Inflammatory macrophage treated with lipopolysaccharide for 4 hours (primary cell): ENCODE measurements at places on chromosomes 12 and 14.

GRCh38 chr14:25150934-25151790 is 101.2 kb upstream of the STXBP6 start:
- peak; percentile 50 for DNase-seq

DNA sequence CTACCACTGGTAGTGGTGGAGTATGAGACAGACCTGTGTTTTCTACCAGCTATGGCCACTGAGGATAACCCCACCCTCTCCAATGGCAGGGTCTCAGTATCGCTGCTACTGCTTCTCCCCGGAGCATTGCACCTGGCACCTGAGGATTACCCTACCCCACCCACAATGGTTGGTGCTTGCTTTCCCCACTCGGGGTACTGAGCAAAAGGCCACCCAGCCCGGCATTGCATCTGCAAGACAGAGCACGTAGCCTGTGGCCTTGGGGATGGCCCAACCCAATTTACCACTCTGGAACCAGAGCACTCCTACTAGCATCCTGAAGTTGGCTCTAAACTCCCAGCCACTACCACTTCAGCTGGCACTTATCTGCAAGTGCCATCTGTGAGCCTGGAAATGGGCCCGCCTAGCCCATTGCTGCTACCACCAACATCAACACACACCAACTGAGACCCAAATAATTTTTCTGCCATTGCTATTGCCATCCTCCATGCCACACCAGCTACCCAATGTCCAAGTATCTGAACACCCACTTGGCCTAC is 145.7 kb downstream of the CNTN1 start:
- DNase-seq, result no peak

DNA sequence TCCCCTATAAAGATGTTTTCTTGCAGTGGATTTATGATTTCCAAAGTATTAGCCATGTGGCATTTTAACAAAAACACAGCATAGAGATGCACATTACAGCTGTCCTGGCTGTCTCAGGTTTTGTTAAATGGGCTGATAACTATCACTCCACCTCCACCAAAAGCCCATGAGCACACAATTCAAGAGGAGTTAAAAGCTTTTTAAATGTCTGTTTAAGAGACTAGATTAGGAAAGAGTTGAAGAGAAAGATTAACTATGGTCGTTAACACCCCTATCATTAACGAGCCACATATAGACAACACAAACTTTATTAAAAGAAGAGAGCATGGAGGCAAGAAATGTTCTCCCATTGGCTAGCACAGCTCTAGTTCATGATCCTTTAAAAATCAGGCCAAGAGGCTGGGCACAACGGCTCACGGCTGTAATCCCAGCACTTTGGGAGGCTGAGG is 14.5 kb downstream of the CBX5 start:
- DNase-seq, result no peak

GRCh38 chr12:122951406-122951805 is 14.9 kb downstream of the ABCB9 start:
- peak; percentile 81 for DNase-seq

- no peak for DNase-seq
These were observed 187.8 kb downstream of the ADGRD1 start for GRCh38 chr12:131141514-131141913.

DNA sequence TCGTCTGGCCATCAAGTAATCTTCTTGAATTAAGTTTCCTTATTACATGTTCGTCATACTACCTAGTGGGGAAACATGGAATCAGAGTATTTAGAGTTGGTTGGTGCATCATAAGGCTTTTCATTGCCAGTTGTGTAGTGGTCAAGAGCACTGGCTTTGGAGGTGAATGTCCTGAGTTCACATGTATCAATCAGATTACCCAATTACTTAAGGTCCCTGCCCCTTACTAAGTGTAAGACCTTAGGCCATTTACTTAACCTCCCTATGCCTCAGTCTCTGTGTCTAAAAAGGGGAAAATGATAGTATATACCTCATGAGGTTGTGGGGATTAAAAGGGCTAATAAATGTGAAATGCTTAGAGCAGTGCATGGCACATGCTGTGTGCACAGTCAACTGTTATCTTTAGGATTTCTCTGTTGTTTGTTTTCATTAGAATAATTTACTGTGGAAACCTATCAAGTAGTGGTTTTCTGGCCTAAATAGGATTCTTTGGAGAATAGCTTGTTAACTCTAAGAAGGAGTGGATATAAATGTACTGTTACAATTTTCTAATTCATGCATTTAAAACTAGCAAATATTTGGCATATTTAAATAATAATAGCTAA is 27.0 kb downstream of the MSRB3 start:
- DNase-seq, result no peak

GRCh38 chr12:42021469-42021868 is 123.2 kb downstream of the GXYLT1 start:
- DNase-seq, result peak; percentile 9

DNA sequence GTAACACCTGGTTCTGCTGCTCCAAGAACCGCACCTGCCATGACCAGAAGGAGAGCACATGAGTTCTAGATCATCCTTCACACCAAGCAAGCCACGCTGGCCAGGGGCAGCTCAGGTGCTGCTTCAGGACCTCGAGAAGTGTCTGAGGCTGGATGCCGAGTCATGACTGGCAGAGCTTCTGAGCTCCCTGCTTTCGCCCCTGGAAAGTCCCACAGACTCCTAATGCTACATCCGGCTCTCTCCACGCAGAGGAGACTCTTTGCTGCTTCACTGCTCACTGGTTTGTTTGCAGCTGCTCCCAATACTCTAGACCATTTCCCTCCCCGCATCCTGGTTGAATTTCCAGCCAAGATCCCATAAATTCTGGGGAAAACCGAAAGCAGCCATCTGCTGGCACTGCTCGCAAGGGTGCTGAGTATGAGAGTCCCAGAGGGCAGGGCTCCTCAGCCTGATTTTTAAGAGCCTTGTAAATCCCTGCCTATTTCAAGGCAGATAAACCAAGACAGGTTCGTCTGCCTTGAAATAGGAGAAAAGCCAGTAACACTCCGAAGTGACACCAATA is 1.4 kb downstream of the KRT2 start:
- DNase-seq, result no peak

- DNase-seq, result peak; percentile 8
These were observed 37.8 kb downstream of the SLCO1A2 start for GRCh38 chr12:21296751-21297406.

- DNase-seq, result no peak
These were observed 126.3 kb downstream of the SLC25A47 start for GRCh38 chr14:100449225-100449987.

GRCh38 chr14:34104489-34105397 is 153.9 kb upstream of the EGLN3 start:
- no peak for DNase-seq

- DNase-seq, result peak; percentile 44
These were observed 839 bp downstream of the GSG1 start for GRCh38 chr12:13102461-13103195.

GRCh38 chr12:69851976-69852375 is 26.9 kb downstream of the MYRFL start:
- DNase-seq, result no peak

- no peak for DNase-seq
These were observed 140.5 kb upstream of the TMCC3 start for GRCh38 chr12:94790825-94791224.

DNA sequence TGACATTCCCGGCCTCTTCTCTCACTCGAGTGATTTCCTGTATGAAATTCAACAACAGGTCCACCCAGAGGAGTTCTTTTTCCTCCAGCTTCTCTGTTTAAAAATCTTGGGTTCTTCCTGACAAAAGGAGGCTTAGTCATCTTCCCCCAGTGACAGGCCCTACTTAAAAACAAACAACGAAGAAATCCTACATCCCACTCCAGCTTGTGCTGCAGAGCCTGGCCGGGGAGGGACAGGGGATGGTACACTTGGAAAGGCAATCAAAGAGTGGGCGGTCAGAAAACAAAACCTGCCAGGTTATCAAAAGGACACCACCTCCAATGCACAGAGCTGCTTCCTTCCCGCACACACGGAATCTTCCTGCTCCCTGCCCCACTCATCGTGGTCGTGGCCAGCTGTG is 101.3 kb downstream of the CACNA1C start:
- no peak for DNase-seq

- DNase-seq, result peak; percentile 63
These were observed 24.0 kb upstream of the EVL start for GRCh38 chr14:100041271-100041670.

DNA sequence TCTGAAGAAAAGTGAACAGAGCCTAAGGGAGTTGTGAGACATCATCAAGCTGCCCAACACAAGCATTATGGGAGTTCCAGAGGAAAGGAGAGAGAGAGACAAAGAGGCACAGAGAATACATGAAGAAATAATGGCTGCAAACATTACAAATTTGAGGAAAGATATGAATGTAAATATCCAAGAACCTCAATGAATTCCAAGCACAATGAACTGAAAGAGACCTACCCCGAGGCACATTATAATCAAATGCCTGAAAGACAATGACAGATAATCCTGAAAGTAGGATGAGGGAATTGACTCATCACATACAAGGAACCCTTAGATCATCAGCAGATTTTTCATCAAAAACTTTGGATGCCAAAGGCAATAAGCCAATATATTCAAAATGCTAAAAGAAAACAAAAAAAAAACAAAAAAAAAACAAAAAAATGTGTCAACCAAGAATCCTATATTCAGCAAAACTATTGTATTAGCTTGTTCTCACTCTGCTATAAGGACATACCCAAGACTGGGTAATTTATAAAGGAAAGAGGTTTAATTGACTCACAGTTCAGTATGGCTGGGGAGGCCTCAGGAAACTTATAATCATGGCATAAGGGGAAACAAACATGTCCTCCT is 37.8 kb downstream of the BCL2L14 start:
- no peak for DNase-seq

DNA sequence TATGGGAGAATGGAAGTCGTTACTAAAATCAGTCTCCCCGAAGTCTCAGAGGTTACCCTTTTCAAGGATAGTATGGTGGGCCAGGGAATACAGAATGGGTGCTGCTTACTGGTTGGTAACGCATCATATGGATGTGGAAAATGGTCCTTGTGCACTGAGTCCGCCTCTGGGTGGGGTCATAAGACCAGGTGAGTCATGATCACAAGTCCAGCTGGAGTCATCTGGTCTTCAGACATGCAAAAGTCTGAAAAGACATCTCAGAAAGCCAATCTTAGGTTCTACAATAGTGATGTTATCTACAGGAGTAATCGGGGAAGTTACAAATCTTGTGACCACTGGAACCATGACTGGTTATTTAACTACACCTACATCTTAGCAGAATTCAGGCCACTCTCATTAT is 71.9 kb upstream of the TCL1B start:
- DNase-seq, result peak; percentile 36

DNA sequence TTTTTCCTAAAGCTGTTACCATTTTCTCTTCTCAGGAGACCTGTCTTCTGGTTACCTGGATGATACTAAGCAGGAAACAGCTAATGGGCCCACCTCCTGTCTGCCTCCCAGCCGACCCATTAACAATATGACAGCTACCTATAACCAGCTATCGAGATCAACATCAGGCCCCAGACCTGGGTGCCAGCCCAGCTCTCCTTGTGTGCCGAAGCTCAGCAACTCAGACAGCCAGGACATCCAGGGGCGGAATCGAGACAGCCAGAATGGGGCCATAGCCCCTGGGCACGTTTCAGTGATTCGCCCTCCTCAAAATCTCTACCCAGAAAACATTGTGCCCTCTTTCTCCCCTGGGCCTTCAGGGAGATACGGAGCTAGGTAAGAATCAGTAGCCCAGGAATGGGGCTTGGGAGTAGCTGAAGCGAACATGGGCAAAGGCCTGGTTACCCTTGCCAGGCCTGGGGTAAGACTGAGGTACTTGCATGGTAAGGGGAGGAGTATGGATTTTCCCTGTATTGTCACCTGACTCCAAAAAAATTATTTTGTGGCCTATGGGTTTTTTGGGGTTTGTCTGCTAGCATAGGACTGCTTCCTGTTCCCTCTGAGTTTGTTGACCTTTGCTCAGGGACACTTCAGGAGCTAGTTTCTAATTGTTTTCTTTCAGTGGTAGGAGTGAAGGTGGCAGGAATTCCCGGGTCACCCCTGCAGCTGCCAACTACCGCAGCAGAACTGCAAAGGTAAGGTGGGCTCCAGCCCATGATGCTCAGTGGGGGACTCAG is 26.6 kb downstream of the TRAFD1 start:
- DNase-seq, result peak; percentile 13

DNA sequence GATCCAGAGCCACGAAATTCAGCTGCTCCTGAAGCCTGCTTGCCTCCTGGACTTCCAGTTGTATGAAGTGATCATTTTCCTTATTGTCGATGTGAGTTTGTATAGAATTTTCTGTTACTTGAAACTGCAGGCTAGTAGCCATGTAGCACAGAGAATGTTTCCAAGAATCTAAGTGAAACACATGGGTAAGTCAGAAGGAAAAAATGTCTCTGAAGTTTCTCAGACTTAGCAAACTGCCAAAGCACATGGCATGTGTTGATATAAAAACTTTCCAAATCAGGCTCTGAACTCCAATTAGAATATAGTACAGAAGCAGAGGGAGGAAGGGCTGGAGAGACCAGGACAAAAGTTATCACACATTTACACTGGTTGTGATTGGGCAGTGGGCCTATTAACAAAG is 9.8 kb upstream of the PCNX1 start:
- DNase-seq, result no peak

DNA sequence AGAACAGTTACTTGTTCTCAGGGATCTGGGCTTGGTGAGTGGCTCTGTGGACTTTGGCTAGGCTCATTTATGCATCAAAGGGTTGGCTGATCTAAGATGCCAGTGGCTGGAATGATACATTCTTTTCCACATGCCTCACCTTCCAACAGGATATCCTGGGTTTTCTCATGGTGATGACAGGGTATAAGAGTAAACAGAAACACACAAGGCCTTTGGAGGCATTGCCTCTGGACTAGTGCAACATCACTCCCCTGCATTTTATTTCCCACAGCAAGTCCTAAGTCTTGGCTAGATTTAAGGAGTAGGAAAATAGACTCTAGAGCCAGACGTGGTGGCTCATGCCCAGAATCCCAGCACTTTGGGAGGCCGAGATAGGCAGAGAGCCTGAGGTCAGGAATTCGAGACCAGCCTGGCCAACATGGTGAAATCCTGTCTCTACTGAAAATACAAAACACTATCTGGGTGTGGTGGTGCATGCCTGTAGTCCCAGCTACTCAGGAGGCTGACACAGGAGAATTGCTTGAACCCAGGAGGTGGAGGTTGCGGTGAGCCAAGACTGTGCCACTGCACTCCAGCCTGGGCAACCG is 47.9 kb downstream of the RPH3A start:
- DNase-seq, result no peak

GRCh38 chr12:8887285-8887715 is 27.0 kb upstream of the PHC1 start:
- peak; percentile 22 for DNase-seq

DNA sequence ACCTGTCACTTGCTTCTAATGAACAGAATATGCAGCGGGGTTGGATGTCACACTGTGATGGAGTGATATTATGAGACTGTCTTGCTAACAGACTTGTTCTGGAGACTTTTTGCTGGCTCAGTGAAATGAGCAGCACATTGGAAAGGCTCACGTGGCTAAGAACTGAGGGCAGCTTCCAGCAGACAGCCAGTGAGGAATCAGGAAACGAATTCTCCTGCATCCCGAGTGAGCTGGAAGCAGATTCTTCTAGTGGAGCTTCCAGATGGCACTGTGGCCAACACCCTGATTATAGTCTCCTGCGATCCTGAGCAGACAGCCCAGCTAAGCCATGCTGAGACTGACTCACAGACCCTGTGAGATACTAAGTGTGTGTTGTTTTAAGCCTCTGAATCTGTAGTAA is 16.1 kb upstream of the TSPAN9 start:
- DNase-seq, result no peak
